ENCODE measurements at places on chromosomes 2 and 18.

- DNase-seq: no peak
These were observed 11.8 kb downstream of the G6PC2 start for GRCh38 chr2:168912901-168913369.

DNA sequence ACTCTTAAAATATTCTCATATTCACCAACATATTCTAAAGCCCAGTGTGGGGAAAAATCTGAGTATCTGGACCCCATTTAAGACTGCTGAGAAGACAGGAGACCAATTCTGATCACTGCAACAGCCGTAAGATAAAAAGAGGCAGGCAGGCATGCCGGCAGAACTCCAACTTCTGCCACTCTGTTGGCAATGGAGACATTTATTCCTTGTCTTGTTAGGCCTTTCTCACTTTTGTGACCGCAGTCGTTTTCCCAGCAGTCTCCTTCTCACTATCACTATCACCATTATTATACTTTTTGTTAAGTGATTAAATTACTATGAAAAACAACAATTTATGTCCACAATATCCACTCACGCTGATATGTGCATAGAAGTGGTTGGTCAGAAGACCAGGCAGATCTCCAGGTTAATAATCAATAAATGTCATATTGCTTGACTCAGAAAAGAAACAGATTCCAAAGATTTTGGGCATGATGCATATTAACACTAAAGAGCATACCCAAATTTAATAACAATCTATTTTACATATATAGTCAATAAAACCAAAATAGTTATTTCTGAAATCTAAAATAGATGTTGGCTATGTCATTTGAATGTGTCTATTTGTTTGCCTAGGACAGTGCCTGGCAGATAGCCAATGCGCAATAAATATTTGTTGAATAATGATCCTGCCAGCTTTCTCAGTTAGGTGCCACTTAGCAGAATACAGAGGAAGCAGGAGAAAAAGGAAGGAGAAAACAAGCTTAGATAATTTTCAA, 38.2 kb downstream of the SESTD1 start:
- DNase-seq: no peak

GRCh38 chr2:229445501-229446211, 174.6 kb upstream of the PID1 start:
- no peak for DNase-seq

GRCh38 chr18:25876330-25876948, 214.0 kb downstream of the SS18 start:
- DNase-seq: no peak

- no peak for DNase-seq
These were observed 45.4 kb upstream of the RND3 start for GRCh38 chr2:150532879-150533278.

DNA sequence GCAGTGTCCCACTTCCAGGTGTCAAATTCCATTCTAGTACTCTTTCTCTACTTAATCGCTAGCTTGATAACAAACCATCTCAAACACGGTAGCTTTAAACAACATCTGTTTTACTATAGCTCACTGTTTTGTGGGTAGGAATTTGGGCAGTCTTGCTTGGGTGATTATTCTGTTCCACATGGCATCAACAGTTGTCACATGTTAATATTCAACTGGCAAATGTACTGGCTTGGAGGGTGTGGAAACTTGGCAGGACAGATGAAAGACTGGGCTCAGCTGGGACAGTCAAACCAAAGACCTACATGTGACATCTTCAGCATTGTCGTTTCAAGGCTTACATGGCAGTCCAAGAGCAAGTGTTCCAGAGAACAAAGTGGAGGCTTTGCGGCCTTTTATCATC, 241.8 kb downstream of the PTH2R start:
- no peak for DNase-seq

- no peak for DNase-seq
These were observed 41.9 kb downstream of the TANC1 start for GRCh38 chr2:159010340-159010739.

GRCh38 chr18:26495287-26495686, 53.1 kb downstream of the KCTD1 start:
- DNase-seq: no peak

DNA sequence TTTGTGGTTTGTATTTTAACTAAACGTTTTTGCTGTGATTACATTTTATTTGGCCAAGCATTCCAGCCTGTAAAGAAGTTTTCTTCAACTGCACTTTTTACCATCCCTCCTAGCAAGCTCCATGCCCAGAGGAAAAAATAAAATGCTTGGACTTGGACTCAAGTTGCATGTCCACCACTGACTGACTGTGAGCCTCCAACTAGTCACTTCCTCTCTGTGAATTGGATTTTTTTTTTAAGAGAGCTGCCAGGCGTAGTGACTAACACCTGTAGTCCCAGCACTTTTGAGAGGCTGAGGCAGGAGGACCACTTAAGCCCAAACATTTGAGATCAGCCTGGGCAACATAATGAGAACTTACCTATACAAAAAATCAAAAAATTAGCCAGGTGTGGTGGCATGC, 1185.2 kb upstream of the PIK3C3 start:
- DNase-seq: no peak

DNA sequence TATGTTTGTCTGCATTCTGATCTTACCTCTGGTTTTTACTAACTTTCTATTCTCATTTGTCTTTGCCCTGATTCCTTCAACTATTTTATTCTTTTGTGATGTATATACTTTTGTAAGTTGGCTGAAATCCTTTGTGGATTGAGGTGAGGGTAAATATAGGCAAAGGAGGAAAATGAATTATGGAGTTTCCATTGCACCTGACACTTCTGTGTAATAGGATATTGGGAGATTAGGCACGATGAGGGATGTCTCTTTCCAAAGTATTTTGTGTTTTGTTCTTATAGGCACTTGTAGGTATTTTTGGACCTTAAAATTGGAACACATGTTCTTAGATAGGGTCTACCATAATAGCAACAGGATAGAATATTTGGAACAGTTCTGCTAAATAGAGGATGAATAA, 76.4 kb downstream of the HRH4 start:
- no peak for DNase-seq

- no peak for DNase-seq
These were observed 61.7 kb downstream of the KIAA1328 start for GRCh38 chr18:36890598-36890997.

- DNase-seq: no peak
These were observed 170.7 kb upstream of the ERBB4 start for GRCh38 chr2:212709280-212709679.

DNA sequence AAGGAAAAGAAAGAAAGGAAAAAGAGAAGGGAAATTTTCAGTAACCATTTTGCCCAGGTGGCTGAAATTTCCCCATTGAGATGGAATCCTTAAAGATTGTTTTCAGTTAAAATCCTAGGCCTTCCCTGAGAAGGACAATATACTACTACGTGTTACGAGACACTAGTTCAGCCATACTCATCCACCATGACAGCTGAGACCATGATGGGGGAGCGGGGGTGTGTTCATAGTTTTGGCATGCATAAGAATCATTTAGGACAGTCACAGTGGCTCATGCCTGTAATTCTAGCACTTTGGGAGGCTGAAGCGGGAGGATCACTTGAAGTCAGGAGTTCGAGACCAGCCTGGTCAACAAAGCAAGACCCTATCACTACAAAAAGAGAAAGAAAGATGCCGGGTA, 28.0 kb downstream of the PLA2R1 start:
- DNase-seq: no peak

DNA sequence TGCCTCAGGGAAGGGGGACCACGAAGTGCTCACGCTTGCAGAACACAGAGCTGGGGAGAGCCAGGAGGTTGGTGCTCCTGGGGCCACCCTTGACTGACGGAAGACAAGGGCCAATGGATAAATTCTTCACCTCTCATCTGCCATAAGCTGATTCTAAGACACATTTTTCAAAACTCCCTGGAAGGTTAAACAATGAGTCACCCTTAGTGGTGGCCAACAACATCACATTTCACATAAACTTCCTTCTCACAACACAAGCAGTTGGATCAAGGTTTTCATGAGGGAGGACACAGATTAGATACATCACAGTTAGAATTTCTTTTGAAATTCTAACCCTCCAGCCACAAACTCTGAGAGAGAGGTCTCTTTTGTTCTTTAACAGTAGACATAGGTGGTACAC, 713.6 kb upstream of the POU3F3 start:
- DNase-seq: no peak

- DNase-seq: no peak
These were observed 11.4 kb downstream of the HK2 start for GRCh38 chr2:74845217-74845751.
